Naive thymus-derived CD8-positive, alpha-beta T cell (primary cell): ENCODE measurements at places on chromosomes 1 and 21. TPM values are rescaled to one million over a fixed set of nuclear protein-coding genes. Genes with fewer than 3 reads are reported as not detected.
A peak's percentile ranks its signal among the peaks of the same experiment; 100 is the strongest.

DNA sequence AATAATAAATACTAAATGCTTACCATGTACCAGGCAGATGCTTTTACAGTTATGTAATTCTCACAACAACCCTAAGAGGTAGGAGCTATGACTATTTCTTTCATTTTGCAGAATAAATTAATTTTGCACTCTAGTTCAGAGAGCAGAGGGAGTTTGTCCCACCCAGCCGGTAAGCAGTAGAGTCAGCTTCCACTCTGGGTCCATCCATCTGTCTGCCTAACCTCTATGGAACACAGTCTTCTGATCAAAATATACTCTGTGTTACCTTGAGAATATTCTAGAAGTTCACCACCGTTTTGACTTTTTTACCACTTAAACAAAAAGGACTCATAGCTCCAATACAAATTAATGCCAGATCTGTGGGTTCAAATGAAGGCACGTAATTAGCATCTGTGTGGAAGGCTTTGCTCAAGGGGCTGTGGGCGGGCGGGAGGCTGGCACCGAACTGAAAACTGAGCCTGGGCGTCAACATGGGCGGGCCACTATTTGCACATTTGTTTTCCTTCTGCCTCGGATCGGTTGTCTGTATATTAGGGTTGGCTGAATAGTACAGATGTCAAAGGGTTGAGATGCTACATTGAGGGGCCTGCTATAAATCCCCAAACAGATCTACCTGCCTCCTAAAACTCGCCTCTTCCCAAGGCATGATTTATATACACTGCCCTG lies 33.1 kb upstream of the LMO4 start:
- no peak for DNase-seq

- DNase-seq: no peak
Measured at GRCh38 chr1:182143825-182144645, 82.5 kb upstream of the ZNF648 start.

DNA sequence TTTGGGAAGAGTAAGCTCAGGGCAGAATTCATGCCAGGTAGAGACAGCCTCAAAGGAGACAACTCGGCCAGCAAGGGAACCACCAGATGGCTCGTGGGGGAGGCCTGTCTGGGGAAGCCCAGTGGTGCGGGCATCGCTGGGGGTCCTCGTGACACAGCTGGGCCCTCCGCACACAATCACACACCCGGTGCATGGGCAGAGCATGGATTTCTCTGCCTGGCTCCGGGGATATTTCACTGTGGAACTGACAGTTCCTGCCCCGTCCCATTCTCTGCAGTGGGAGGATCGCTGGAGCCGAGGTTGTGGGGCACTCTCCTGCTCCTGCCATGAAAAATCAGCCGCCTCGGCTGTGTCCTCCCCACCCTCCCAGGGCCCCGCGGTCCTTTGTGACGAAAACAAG lies 108.0 kb downstream of the CRYAA start:
- no peak for DNase-seq

PIGR gene
- polyA plus RNA-seq: not detected

MRPS21 gene
- polyA plus RNA-seq: 82.1 TPM

- DNase-seq: no peak
Measured at GRCh38 chr21:32349333-32349944, 43.4 kb downstream of the URB1 start.

DNA sequence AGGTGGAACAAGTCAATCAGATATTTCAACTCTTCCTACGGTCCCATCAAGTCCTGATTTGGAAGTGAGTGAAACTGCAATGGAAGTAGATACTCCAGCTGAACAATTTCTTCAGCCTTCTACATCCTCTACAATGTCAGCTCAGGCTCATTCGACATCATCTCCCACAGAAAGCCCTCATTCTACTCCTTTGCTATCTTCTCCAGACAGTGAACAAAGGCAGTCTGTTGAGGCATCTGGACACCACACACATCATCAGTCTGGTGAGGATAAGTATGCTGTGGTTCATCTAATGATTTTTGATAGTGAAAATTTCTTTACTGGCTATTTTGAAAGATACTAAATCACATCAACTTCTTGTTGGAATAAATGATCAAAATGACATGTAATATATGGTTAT lies 67.7 kb upstream of the MPC2 start:
- no peak for DNase-seq

- no peak for DNase-seq
Measured at GRCh38 chr1:4270651-4271337, 370.7 kb upstream of the C1orf174 start.

DNA sequence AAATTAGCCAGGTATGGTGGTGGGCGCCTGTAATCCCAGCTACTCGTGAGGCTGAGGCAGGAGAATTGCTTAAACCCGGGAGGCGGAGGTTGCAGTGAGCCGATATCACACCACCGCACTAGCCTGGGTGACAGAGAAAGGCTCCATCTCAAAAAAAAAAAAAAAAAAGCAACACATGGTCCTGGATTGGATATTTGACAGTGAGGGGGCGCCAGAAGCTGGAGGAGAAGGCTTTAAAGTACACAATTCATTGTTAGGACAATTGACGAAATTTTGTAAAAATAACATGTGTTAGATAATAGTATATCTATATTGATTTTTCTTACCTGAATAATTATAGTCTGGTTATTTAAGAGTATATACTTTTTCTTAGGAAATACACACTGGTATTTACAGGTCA lies 50.2 kb upstream of the USP25 start:
- no peak for DNase-seq

RPS6KA1 gene
- 125 TPM for polyA plus RNA-seq

- DNase-seq: no peak
Measured at GRCh38 chr21:44695184-44695583, 1.8 kb upstream of the KRTAP10-12 start.

NFIA gene
- polyA plus RNA-seq: 7.4 TPM

GRCh38 chr1:239247285-239247684 lies 139.1 kb upstream of the CHRM3 start:
- DNase-seq: no peak

DNA sequence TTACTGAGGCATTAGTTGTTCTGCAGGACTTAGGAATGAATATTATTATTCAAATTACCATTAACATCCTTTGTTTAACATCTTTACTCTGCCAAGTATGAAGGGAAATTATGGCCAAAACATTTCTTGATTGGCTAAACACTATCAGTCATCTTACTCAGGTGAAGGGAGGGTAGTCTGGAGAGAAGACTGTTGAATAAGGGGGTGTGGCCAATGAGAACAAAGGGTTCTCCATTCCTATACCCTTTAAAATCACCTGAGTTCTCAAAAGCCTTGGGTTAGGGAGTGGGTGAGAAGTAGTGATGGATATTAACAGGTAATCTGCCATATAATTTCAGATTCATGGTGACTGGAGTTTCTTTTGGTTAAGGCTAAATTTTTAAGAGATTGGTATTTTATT lies 19.3 kb downstream of the CRYZL1 start:
- DNase-seq: no peak

DNA sequence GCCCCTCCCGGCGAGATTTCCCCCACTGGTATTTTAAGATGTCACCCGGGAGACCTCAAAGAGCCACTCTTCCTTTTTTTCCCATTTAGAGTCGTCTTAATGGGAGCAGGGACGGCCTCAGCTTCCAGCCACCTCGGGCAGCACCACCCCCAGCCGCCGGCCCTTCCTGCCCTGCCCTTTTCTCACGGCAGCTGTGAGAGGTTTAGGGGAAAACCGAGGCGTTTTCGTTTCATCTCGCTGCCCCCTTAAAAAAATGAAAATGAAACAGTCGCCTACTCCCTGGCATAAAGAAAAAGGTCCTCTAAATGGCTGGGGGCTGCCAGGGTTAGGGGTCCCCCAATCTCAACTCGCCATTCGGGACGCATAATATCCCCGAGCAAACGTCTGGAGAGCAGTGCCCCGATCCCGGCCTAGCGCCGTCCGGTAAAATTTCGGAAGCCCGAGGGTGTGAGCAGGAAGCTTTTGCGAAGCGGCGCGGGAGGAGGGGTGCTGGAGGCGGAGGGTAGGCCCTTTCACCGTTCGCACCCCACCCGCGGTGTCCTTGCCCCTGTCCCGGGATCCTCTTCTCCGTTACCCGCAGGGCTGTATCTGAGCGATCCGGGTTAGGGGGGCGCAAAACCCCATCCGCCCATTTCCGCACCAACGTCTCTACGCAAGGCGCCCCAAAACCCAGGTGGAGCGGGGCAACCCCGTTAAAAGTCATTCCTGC lies 1.2 kb downstream of the RUNX3 start:
- DNase-seq: peak; percentile 64

GRCh38 chr1:155127967-155128754 lies 485 bp downstream of the EFNA1 start:
- no peak for DNase-seq

CYYR1 gene
- not detected for polyA plus RNA-seq

CFHR4 gene
- not detected for polyA plus RNA-seq

KAZN gene
- polyA plus RNA-seq: 0.06 TPM

DNA sequence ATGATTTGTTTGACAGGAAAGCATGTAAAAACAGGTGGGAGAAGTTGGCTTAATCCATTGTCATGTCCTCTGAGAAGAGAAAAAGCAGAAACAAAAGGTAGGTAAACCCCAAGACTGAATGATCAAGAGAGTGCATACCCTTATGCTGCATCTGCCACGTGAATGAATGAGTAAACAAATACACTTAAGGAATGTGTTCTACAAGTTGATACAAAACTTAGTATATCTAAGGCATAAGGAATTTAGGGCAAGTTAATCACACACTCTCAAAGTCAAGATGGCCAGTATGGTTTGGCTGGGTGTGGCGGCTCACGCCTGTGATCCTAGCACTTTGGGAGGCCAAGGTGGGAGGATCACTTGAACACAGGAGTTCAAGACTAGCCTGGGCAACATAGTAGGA lies 34.2 kb downstream of the HMCN1 start:
- DNase-seq: no peak

- no peak for DNase-seq
Measured at GRCh38 chr1:64748222-64748621, 3.3 kb downstream of the RAVER2 start.

DNA sequence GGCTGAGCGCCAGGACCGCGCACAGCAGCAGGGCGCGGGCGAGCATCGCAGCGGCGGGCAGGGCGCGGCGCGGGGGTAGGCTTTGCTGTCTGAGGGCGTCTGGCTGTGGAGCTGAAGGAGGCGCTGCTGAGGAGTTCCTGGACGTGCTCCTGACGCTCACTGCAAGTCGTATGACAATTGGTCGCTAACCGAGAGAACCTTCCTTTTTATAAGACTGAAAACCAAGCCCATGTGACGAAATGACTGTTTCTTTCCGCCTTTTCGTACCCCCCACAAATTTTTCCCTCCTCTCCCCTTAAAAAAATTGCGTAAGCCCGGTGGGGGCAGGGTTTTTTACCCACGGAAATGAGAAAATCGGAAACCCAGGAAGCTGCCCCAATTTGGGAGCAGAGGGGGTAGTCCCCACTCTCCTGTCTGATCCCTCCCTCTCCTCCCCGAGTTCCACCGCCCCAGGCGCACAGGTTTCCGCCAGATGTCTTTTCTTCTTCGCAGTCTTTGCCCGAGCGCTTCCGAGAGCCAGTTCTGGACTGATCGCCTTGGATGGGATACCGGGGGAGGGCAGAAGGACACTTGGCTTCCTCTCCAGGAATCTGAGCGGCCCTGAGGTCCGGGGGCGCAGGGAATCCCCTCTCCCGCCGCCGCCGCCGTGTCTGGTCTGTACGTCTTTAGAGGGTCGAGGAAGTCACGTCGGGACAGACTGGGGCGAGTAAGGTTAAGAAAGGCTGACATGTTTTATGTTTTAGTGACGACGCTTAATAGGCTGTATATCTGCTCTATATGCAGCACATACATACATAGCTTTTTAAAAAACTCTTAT lies at the start of gene PTGS2:
PTGS2 (minus strand) TSS at position 179 of the 817 bp plus-strand sequence; CDS start at position 46, 133 bp downstream.
- no peak for DNase-seq

- DNase-seq: no peak
Measured at GRCh38 chr1:227035316-227035715, 95.2 kb downstream of the COQ8A start.

LAMB3 gene
- not detected for polyA plus RNA-seq

- DNase-seq: peak; percentile 53
Measured at GRCh38 chr1:9234223-9235095, at the start of gene H6PD. Gene H6PD (plus strand): TSS chr1:9234774. CDS start chr1:9244935, 10,161 bp downstream.

C1orf167 gene
- not detected for polyA plus RNA-seq

GRCh38 chr1:228316589-228317387 lies 89.8 kb downstream of the TRIM11 start:
- DNase-seq: no peak

GRCh38 chr1:206582971-206583706 lies 29.1 kb downstream of the EIF2D start:
- no peak for DNase-seq

CCDC24 gene
- 0.61 TPM for polyA plus RNA-seq
